ENCODE measurements at places on chromosomes 4 and X. TPM values are rescaled to one million over a fixed set of nuclear protein-coding genes. Genes with fewer than 3 reads are reported as not detected.

- no peaks in the 10 kb centered on the region for H3K36me3 ChIP-seq
- no peaks in the 10 kb centered on the region for H3K4me1 ChIP-seq
- H3K4me3 ChIP-seq = no peak overlapping the region
- DNase-seq = no peak
These were observed 109.2 kb downstream of the ARHGAP10 start for GRCh38 chr4:147840838-147841738.

DNA sequence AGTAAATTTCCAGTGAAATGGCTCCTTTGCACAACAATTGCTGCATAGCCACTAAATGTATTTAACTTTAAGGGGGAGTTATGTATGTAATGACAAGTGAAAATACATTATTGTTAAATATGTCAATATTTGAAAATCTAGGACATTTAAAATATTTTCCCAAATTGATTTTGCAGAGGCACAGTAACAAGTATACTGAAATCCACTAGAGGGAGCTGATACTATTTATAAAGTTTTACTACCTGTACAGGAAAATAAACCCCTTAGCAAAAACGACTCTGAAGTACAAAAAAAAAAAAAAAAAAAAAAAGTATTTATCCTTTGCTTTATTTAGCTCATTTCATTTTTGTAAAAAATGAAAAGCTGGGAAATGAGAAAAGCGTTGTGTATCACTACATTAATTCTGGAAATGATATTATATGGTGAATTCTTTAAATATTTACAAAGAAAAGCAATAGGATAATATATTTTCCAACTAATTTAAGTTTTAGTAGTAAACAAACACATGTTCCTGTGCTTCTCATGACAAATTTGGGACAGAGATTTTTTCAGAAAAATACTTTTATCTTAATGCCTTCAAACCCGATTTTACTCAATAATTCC is 727.7 kb downstream of the DMD start:
- no peaks in the 10 kb centered on the region for H3K27me3 ChIP-seq
- no peaks in the 10 kb centered on the region for H3K4me1 ChIP-seq
- no peaks in the 10 kb centered on the region for H3K36me3 ChIP-seq
- no peak overlapping the region for H3K4me3 ChIP-seq
- H3K27ac ChIP-seq = no peak overlapping the region

- no peak overlapping the region for H3K27ac ChIP-seq
- H3K27me3 ChIP-seq = peaks cover 8% of the 10 kb centered on the region
- H3K36me3 ChIP-seq = no peaks in the 10 kb centered on the region
These were observed 29.1 kb downstream of the PPP2R2C start for GRCh38 chr4:6443035-6444023.

- no peak for DNase-seq
- no peaks in the 10 kb centered on the region for H3K36me3 ChIP-seq
- no peak overlapping the region for H3K4me3 ChIP-seq
- peaks cover 11% of the 10 kb centered on the region for H3K27me3 ChIP-seq
- H3K4me1 ChIP-seq = no peaks in the 10 kb centered on the region
- H3K27ac ChIP-seq = no peak overlapping the region
These were observed 43.3 kb downstream of the LNX1 start for GRCh38 chr4:53547983-53548382.

- peak overlapping the region; percentile 80 for H3K27ac ChIP-seq
- peak overlapping the region; percentile 93 for H3K4me3 ChIP-seq
- H3K27me3 ChIP-seq = peaks cover 2% of the 10 kb centered on the region
These were observed 835 bp downstream of the TMEM185A start for GRCh38 chrX:149630681-149631233.

CSAG2 gene
- total RNA-seq = not detected

OPHN1 gene
- 0.09 TPM for total RNA-seq

PSAPL1 gene
- not detected for total RNA-seq

SASH3 gene
- 241 TPM for total RNA-seq

SYNPO2 gene
- total RNA-seq = 1.2 TPM

NSUN7 gene
- total RNA-seq = 0.25 TPM

Measured in activated naive CD8-positive, alpha-beta T cell treated with anti-CD3 and anti-CD28 coated beads, Interleukin-2, amount 10 ng/mL, durations not matched to agents 7 days and 5 days (primary cell).